Neuronal stem cell (in vitro differentiated cells): ENCODE measurements at places on chromosomes 1 and 21.

DNA sequence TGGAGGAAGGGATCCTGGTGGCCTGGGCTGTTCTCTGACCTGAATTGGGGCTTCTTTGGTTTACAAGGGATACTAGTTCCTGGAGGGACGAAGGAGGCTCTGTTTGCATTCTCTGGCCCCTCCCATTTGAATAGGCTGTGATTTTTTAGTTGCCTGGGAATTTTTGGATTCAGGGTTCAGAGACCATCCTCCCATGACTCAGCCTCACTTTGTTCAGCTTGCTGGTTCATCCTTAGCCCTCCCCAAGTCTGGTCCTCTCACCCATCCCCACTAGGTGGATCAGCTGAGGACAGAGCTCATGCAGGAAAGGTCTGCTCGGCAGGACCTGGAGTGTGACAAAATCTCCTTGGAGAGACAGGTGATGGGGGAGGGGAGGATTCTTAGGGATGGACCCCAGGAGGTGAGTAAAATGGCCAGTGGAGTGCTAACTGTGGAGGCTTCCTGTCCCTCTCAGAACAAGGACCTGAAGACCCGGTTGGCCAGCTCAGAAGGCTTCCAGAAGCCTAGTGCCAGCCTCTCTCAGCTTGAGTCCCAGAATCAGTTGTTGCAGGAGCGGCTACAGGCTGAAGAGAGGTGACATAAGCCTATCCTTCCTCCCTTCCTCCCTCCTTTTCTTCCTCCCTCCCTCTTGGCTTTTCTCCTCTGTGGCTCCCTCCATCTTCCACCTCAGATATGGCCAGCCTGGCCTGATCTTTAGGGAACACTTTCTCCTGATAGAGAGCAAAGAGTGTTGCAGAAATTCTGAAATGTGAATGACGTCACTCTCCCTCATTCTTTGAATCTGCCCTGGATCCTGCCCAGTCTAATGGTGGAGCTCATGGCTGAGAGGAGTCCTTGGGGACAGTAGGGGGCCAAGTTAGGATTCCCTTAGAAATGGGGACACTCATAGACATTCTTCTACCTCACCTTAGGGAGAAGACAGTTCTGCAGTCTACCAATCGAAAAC lies 4.5 kb upstream of the TUFT1 start:
- no peak for DNase-seq

DNA sequence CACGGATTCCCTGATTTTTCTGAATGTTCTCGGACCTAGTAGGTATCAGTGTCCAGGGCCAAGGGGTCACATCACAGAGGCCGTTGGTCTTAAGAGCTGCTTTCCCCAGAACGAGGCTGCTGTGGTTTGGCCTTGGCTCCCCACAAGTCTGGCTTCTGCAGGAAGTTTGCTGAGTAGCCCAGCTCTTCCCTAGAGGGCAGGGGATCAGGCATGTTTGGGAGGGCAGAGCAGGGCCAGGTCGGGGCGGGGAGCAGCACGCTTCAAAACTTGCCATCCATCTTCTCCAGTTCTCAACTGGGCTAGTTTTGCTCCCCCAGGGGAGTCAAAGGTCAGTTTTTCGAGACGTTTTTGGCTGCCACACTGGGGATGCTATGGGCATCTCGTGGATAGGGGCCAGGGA lies 37.0 kb downstream of the MAN1C1 start:
- no peak for DNase-seq

DNA sequence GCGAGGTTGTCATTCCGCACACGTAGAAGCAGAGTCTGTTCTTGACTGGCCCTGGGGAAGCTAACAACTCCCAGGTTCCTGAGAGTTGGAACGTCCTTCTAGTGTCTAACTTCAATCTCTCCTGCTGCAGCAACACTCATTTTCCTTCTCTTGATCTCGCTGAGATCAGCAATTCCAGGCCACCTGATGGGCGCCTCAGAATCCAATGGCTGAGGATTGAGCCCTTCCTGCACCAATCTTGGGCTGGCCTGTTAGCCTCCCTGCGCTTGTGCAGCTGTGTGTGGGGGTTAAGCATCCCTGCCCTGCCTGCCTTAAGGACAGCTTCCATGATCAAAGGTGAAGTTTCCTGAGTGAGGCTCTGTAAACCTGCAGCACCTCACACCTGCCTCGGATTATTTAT lies 87.9 kb downstream of the SYT2 start:
- DNase-seq, result no peak

DNA sequence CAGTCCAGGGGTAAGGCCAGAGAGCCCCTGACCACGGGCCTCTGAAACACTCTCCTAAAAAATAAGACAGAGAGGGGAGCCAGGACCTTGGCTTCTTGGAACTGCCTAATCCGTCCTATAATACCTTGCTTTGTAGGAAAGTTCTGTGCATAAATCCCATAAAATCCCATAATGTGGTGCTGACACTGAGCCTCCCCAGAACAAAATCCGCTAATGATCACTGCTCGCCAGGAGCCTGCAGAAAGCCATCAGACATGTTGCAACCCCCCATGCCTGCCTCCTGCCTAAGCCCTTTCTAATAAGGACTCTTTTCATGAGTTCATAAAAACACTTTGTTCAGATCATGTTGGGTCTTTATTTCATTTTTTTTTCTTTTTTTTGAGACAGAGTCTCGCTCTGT lies 9.3 kb upstream of the DHRS3 start:
- DNase-seq, result no peak

GRCh38 chr1:240027059-240027462 lies 64.6 kb upstream of the FMN2 start:
- peak; percentile 24 for DNase-seq

- no peak for DNase-seq
Observed at GRCh38 chr1:44047131-44047530, 15.9 kb upstream of the SLC6A9 start.

DNA sequence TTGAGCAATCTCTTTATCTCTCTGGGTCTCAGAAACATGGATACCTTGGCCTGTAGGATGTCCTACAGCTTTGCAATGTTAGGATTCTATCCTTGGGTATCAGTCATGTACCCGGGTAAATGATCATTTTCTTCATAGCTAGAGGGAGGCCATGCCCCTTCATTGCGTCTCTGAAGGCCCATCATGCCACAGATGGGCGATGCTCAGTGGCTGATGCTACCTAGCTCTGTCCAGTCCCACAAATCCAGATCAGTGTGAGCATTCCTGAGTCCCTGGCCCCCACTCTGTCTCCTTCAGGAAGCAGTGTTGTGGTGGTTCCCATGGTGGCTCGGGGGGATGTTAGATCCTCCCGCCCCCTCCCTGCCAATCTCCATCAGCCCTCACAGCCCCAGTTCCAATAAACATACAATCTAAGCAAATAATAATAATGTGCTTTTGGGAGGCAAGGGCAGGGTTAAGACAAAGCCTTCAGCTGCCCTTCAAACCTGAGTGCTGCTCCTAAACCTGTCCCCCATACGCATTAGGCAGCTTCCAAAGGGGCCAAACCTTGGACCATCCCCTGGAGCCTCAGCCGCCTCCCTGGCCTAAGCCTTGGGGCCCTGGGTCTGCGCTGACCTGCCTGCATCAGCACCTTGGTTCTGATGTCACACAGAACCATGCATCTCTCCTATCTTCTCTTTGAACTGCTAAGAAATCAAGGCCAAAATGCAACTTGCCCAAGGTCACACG lies 681 bp upstream of the GPR61 start:
- no peak for DNase-seq

- DNase-seq, result peak; percentile 78
Observed at GRCh38 chr1:169427081-169427641, at the start of gene CCDC181. Gene CCDC181 (minus strand): TSS chr1:169427474. CDS start chr1:169424927, 2,547 bp downstream.

DNA sequence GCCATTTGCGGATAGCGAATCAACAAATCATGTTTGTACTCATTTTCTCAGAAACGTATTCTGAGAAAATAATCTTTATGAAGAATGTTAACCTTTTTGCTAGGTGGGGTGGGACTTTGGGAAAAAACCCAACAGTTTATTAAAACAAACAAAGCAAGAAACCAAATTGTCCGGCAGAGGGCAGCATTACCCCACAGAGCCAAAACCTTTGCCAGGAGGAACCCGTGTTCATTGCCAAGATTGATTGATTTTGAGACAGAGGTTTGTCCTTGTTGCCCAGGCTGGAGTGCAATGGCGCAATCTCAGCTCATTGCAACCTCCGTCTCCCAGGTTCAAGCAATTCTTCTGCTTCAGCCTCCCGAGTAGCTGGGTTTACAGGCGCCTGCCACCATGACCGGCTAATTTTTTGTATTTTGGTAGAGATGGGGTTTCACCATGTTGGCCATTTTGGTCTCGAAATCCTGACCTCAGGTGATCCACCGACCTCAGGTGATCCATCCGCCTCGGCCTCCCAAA lies 70.8 kb upstream of the RHOU start:
- DNase-seq, result peak; percentile 75

DNA sequence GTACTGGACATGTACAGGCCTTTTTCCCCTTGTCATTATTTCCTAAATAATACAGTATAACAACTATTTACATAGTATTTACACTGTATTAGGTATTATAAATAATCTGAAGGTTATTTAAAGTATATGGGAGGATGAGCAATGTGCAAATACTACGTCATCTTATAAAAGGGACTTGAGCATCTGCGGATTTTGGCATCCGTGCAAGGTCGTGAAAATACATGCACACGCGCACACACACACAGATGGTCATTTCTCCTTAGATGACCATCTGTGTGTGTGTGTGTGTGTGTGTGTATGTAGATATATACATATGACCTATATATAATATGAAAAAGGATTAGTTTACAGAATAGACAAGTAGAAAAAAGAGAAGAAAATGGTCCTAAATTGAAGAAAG lies 15.4 kb downstream of the ALG14 start:
- no peak for DNase-seq

DNA sequence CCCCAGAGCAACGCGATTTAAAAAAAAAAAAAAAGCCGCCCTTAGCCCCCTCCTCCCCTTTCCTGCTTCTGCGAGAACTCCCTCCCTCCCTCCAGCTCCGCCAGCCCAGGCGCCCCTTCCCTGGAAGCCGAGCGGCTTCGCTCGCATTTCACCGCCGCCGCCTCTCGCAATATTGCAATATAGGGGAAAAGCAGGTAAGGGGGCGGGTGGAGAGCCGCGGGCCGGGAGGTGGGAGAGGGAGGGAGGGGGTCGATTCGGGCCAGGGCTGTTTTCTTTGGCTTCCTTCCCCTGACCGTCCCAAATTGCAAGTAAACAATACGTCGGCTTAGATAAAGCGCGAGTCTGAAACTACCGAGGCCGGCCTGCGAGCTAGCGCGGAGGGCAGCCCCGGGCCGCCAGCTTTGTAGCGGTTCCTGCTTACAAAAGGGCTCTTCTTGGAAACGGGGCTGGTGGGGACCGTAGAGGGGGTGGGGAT lies 408 bp downstream of the LMO4 start:
- DNase-seq, result no peak

DNA sequence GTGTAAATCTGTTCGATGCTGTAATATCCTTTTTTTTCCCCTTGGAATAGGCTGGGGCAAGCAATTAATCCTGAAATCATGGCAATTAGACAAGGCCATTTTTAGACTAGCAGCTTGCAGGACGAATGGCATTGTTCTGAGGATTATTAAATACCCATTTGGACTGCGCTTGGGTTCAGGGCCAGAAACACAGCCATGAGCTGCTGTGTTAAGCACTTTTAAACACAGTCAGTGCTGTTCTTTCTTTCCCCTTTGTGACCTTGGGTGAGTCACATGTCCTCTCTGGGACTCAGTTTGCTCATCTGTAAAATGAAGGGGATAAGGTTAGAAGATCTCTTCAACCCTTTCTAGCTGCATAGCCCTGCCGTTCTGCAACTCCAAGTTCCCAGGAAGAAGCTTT lies 58.6 kb upstream of the C8B start:
- no peak for DNase-seq
